ENCODE measurements at places on chromosomes 12 and 14.

GRCh38 chr12:15428632-15429031 is 106.3 kb downstream of the PTPRO start:
- no peak for DNase-seq

DNA sequence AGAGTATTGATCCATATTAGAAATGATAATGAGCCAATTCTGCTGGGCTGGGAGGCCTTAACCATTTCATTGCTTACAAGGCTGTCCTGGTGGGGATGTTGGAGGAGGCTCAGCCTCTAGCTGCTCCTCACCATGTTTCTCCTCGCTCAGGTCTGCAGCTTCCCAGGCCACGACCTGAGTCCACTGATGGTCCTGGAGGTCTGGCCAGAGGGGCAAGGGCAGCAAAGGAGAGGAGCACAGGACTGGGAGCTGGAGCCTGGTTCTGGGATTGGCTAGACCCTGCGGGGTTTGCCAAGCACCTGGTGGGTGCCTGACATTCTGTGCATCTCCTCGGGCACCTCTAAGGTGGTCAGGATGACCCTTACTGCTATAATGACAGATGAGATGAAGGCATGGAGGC is 92.6 kb downstream of the KIF26A start:
- DNase-seq = no peak

GRCh38 chr14:53286301-53286700 is 133.2 kb upstream of the DDHD1 start:
- no peak for DNase-seq

DNA sequence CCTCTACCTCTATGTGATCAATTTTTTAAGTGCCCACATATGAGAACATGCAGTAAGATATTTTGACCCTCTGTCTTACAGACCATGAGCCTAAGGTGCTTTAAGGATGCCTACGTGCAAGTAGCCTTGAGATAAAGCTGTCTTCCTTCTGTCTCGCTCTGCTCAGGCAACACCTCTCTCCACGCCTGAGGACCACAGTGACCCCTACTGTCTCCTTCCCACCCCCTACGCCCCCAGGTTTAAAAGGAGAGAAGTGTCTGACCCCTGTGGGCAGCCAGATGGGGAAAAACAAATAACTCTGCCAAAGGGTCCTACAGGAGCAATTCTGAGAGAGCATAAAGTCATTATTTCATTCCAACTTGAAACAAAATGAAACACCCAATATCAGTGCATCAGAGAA is 286.4 kb upstream of the TMEM132C start:
- DNase-seq = no peak

DNA sequence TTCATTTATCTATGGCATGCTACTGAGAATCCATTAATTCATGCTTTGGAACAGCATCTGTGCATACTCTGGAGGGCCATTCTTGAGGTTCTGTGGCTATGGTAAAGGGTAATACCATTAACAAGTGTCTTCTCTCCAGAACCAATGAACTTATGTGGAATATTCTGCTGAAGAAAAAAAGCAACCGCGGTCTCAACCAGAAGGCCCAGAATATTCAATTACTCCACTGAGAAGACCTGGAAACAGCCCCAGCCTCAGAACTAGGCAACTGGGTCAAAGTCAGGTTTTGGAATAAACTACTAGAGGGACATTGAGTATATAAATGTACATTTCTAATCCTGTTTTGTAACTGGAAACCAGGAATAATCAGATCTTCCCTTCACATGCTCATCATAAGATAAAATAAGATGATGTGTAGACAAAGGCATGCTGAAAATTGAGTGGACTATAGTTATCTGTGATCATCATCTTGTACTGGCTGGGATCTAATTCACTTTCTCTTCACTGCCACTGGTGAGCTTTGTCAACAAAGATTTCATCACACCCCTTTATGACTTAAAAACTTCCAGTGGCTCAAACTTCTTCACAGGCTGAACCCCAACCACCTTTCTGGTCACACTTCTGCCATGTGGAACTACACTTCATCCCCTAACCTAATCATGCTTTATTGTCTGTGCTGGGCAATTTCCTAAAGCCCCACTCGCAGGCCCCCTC is 6.0 kb downstream of the SPTB start:
- DNase-seq = peak; percentile 28

DNA sequence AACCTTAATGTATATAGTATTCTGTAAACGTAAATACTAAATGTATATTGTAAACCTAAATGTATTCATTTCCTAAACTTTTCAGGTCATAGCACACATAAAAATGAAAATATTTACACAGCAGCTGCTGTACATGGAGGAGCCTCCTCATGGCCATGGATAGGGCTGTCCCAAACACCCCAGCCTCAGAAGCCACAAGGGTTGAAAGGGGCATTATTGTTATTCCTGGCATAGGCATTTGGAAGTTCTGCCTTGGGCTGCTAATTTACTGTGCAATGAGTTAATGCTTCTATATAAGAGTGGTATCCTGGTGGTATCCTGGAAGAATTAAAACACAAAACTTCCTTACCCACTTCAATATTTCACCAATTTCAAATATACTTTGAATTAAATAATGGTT is 159.4 kb downstream of the SLC5A8 start:
- no peak for DNase-seq

- DNase-seq = no peak
These were observed 19.2 kb downstream of the XRCC3 start for GRCh38 chr14:103696070-103696402.

DNA sequence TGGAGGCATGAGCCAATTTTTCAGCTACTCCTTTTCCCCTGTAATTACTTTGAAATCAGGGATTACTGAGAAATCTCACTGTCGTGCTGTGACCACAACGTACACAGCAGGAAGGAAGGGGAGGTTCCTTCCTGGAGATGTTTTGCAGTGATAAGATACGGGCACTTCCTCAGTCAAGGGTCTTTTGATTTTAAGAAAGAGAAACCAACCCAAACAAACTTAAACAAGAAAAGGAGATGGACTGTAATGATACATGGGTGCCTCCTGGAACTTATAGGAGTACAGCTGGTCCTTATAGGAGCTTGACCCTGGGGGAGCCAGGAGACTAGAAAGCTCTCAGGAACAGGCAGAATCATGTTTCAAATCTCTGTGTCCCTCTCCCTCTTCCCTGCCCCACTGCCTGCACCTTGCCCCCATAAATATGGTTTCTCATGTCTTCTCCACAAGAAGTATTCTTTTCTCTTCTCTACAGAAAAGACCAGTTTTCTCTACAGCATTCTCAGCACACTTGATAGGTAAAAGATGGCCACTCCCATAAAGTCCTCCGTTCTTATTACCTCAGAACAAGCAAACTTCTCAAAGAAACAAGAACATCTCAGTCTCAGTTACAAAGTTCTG is 281.1 kb upstream of the AMIGO2 start:
- DNase-seq = peak; percentile 41

DNA sequence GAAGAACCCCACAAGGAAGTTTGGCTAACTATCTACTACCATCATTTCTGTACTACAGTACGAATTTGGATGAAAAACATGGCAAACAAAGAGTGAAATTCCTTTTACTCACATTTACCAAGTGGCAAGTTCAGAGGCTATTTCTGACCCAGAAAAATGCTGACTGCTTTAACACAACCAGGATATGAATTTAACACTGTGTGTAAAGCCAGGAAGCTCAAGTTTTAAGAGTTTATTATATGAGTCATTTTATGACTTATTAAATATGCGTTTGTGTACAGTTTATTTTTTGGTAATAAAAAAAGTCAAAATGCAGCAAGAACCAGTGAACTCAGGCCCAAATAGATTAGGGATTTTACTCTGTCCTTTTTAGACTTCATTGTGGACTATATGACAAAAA is 58.4 kb upstream of the STAC3 start:
- DNase-seq = peak; percentile 53

DNA sequence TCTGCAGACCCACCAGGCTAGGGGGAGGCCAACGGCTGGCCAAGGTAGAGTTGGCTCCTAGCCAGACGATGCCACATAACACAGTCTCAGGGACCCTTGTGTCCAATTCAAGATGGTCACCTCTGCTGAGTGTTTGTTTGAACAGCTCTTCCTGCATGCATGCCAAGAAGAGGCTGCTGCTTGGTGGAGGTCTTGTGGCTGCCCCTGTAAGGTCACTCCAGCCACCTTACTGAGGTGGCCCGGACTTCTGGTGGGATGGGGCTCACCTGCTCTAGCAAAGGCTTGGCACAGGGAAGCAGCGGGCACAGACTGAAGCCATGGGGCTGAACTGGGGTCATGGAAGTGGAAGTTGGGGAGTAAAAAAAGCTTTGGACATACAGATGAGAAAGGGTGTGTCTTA is 210.3 kb downstream of the GLT1D1 start:
- DNase-seq = no peak

GRCh38 chr14:105760691-105761344 is 234.4 kb downstream of the TMEM121 start:
- DNase-seq = no peak

GRCh38 chr12:107275530-107275929 is 182.2 kb upstream of the CRY1 start:
- DNase-seq = no peak

DNA sequence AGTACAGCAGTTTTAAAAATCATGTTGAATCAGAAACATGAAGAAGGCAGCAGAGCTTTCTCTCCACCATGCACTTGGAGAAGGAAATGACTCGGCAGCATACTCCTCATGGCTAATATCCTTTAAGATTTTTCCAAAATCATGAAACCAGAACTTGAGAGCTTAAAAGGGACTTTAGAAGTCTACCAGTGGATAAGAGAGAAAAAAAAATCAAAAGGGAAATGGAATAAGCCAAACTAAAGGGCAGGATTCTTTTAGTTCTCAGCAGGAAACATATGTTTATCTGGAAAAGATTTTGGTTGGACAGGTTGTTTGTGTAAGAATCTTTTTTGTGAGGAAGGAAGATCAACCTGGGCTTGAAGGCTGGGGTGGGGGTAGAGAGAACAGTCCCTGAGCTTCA is 111.8 kb downstream of the PRKCH start:
- DNase-seq = no peak

- no peak for DNase-seq
These were observed 46.0 kb upstream of the FOS start for GRCh38 chr14:75232597-75232996.

DNA sequence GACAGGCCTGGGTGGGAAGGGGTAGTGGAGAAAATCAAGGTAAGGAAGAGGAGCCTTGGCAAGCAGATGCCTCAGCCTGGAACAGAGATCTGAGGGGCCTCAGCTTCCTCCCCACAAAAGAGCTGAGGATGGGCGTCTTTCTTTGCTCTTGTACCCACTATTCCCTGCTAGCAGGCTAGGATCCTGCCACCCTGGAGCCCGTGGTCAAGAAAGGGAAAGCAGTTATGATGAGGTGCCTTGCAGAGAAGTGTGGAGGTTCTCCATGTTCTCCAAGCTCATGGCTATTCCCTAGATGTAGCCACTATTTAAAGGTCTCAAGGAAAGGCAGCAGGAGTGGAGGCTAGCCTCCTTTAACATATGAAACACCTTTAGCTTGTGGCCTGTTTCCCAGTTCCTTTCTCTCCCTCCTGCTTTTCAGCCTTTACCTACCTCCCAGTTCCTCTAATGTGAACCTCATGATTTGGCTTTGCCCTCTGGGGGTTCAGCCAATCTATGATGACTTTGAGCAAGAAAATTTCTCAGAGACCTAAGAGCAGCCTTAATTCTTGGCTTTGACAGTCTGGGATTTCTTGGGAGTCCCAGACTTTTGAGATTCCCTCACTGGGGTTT is 1.1 kb downstream of the IKZF4 start:
- DNase-seq = peak; percentile 17

- no peak for DNase-seq
These were observed 838.0 kb downstream of the RPS29 start for GRCh38 chr14:48748151-48748675.

DNA sequence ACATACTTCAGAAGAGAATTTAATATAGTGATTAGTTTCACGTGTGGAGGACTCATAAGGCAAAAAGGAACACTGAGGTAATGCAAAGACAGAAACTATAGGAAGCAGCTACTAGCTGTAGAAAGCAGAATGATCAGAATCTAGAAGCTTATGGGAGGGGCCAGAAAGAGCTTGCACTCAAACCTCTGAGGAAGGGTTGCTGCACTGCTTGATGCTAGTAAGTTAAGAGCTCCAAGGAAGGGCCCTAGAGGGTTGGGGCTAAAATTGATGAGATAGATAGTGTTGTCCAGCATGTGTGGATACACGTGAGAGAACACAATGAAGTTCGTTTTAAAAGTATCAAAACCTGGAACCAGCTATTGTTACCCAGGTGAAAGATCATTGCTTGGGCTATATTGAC is 311.1 kb downstream of the SLC6A15 start:
- DNase-seq = no peak

GRCh38 chr12:1391722-1392121 is 202.7 kb downstream of the FBXL14 start:
- DNase-seq = peak; percentile 9

DNA sequence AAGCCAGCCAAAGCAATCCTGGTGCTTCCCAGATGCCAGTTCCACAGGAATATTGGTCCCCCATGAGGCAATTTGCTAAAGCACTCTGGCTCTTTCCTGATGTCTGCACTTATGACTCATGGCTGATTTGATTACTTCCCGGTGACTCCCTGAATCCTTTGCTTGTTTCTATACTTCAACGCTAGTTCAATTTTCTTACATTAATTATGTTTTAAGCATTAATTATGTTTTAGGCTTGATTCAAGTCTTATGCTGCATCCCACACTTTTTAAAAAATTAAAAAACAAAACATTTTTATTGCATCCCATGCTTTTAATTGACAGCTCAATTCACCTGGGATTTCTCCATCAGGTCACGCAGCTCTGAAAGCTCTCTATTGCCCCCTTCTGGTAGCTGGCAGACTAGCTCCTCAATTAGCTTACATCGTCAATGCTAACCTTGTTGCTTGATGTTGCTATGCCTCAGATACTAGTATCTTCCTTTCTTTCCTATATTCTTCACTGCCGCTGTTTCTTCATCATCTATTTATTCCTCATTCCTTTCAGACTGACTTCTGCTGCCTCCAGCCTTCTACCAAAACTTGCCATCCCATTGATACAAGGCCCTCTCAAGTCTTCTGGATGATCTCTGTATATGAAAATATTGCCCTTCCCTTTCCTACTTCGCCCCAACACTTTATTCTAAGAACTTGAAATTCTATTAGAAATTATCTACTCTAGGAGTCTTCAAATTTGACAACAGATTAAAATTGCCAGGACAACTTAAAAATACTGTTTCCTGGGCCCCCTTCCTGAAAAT is 32.0 kb downstream of the TSHR start:
- peak; percentile 81 for DNase-seq

- DNase-seq = peak; percentile 98
These were observed 25.9 kb upstream of the LGALS3 start for GRCh38 chr14:55103005-55103640.

DNA sequence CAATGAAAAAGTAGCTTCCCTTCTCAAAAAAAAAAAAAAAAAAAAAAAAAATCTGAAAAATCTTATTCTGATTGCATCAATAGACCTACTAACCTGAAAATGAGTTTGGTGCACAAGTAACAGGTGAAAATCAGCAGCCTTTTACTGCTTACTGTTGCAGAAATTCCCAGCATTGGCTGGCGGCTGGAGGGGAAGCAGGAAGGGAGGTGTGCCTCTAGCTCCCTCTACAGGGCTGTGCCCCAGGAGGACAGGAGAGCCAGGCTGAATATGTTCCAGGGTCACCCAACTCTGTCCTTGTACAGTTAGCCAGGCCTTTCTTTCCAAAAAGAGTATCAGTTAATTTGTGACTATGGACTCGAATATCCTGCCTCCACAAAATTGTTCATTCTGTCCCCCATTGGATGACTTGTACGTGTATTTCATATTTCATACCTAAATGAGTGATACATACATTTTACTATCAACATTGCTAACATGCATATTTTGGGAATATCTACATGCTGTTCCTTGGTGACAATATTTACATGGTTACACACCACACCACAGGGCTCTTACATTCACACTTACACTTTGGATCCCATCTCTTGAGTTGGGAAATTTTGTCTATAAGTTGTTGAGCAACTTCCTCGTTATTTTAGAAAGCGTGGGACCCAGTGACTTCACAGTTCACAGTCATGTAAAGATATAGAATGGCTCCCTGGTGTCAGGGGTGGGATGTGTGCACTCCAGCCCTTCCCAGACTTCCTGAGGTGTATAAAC is 124.8 kb downstream of the SAMD4A start:
- peak; percentile 87 for DNase-seq
